ENCODE measurements at places on chromosomes 7 and 10.
A peak's percentile ranks its signal among the peaks of the same experiment; 100 is the strongest.

DNA sequence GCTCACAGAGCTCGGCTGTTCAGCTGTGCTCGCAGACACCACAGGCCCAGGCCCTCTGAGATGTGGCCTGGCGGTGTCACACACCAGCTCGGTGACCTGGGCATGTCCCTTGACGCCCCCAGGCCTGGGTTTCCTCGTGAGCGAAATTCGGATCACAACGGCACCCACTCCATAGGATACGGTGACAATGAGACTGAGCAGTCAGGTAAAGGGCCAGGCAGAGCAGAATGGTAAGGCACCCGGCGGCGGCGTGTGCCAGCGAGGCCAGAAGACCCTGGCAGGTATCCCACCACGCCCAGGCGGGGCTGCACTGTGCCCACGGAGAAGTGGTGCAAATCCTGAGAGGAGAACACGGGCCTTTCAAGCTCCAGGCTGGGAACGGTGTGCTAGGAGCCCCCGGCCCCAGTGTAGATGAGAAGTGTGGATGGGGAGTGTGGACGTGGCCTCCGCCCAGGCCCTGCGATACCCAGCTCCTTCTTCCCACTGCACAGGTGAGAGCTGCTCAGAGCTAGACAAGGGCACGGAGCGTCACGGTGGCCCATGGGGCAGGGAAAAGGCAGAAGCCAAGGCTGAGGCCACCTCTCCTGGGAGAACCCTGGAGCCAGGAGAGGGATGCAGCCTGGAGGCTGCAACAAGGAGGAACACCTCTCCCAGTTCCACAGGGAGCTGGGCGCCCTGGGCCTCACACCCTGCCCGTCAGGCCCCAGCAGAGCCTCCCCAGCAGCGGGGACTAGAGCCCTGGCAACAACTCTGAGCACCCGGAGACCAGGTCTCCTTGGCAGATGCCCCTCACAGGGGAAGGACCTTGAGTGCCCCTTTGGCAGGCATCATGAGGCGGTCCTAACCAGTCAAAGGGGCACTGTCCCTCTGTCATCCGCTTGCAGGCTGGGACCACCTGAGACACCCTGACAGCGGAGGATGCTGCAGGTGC, 219.1 kb downstream of the MAD1L1 start:
- DNase-seq, result no peak

- no peak for DNase-seq
Observed at GRCh38 chr7:34107276-34107675, 201.9 kb downstream of the BMPER start.

- no peak for DNase-seq
Observed at GRCh38 chr7:81298951-81299666, 380.3 kb upstream of the SEMA3C start.

- no peak for DNase-seq
Observed at GRCh38 chr10:116707981-116708380, 34.4 kb downstream of the HSPA12A start.

GRCh38 chr10:121106611-121107010, 255.4 kb downstream of the WDR11 start:
- no peak for DNase-seq

DNA sequence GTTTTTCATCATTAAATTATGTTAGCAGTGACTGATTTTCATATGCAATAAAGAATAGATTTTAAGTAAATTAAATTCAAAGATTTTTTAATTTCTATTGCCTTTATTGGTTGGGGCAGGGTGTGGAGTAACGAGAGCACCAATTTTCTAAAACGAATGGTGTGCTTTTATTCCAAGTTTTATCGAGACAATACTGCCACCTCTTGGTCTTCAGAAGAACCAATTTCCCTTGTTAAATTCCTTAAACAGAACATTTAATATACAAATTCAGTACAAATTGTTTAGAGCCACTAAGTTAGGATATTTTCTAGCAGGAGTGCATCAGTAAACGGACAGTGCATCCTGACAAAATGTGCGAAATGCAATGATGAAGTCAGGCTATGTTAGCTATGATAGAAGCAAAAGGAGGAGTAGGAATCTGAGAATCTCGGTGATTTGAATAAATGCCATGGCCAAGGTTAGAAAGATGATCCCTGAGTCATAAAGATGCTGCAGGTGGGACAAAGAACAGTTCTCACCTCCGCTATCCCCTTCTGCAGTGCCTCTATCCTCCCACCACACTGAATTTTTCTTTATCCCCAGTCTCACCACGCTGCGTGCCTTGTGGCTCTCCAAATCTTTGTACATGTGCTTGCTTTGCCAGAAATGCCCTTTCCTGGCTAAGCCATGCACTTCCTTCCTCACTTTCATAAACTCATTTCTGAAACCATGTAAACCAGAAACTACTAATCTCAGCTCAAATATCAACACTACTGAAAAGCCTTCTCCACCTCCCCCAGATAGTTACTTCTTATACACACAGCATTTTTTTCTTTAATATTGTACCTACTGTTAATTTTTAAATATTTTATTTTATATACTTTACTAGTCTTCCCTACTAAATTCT, 31.9 kb upstream of the AGBL3 start:
- peak; percentile 42 for DNase-seq

DNA sequence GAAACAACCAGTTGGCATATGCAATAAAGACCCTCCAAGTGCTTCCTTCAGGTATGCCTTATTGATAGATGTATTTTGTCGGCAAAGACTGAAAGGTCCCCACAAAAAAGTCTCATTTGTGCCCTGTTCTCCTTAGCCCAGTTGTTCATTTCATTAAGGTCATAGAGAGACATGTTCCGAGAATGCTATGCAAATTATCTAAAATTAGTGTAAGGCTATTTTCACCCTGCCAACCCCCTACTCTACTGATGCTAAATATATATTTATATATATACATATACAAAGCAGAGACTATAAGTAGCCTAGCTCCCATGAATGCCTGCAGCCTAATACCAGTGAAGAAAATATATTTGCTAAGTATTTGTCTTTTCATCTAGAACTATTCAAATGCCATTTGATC, 96.7 kb upstream of the ADO start:
- DNase-seq, result no peak

DNA sequence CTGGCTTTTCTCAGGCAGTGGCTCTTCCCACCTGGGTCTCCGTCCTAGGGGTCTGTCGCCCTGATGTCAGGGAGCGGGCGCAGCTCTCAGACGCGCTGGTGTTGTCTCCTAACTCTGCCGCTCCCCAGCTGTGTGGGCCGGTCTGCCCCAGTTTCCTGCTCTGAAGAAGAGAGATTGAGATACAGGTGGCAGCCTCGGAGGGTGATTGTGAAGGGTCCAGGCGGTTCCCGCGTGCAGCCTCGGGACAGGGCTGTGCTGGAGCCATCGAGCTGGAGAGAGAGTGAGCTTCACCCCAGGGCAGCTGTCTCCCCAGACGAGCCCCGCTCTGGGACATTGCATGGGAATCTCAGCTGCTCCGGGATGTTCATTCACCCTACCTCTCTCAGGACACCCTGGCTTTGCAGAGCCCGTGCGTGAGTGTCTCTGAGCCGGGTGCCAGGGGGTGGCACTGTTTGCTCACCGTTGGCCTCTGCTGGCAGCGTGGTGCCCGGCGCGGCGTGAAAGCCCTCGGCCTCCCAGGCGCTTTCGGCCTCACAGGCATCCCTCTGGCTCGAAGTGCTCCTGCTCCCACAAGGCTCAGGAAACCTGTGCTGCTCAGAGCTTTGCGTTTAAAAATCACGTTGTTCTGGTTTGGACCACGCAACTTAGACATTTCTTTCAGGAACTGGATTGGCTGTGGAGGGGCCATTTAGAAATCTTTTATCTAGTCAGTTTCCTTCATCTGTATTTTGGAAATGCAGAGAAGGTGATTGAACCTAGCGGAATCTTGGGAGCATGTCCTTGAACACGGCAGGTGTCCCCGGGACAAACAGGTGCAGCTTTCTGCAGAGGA, 33.8 kb upstream of the ZFAND2A start:
- DNase-seq, result no peak

DNA sequence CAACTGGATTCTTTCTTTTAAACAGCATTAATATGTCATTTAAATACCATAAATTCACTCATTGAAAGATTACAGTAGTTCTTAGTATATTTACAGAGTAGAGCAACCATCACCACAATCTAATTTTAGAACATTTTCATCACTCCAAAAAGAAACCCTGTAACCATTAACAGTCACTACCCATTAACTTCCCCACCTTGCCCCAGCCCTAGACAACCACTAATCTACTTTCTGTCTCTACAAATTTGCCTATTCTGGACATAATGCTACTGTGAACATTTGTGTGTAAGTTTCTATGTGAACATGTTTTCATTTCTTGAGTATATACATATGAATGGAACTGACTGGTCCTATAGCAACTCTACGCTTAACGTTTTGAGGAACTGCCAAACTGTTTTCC, 42.4 kb downstream of the P4HA1 start:
- DNase-seq, result no peak

GRCh38 chr10:14304046-14304445, 26.7 kb downstream of the FRMD4A start:
- DNase-seq, result no peak

- no peak for DNase-seq
Observed at GRCh38 chr7:74020390-74020789, 7.6 kb upstream of the ELN start.

DNA sequence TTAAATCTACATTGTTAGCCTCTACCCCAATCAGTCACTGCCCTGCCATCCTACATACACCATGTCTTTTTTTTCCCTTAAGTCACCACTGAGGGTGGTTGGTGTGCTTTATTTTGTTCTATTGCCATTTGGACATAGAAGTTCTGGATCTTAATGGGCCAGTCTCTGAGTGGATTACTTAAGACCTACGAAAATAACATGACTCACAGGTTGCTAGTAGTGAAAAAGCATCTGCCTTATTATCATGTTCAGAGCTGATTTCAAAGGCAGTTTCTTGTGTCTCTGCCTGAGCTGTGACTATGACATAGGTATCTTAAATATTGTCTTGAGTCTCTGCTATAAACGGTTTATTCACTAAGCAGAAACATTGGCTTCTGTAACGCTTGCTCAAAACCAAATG, 410.8 kb downstream of the MDFIC start:
- no peak for DNase-seq

GRCh38 chr7:134200970-134201369, 73.8 kb downstream of the LRGUK start:
- no peak for DNase-seq

- peak; percentile 28 for DNase-seq
Observed at GRCh38 chr7:93232673-93233018, 480 bp downstream of the VPS50 start.

DNA sequence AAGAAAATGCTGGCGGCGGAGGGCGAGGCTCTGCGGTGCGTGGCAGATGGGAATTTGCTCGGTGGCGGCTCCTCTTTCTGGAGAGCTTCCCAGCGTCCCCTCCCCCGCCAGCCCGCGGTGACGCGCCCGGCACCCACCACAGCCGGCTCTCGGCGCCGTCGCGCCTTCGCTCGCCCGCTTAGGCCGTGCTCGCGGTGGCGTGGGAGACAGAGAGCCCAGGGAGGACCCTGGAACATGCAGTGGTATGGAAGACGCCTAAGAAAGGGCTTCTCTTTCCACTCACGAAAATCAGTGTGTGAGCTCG, 576 bp upstream of the CSGALNACT2 start:
- DNase-seq, result peak; percentile 61

GRCh38 chr10:12656518-12657142, 307.3 kb downstream of the CAMK1D start:
- peak; percentile 33 for DNase-seq

- DNase-seq, result no peak
Observed at GRCh38 chr7:134878746-134879357, 99.4 kb downstream of the CALD1 start.

DNA sequence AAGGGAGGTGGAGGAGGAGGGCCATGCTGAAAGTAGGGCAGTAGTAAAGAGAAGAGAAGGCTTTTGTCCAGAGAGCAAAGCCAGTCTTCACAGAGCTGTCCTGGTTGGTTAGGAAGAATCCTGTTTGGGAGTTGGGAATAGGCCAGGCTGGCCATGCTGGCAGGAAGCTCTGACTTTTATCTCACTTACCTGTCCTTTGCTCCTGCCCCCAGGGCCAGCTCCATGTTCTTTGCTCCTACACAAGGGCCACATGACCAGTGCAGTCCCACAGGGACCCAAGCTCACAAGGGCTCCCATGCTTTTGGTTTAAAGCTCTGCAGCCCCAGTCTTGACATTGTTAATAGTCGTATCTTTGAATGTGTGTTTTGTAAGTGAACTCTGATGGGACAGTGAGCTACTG, 161.6 kb upstream of the KMT2E start:
- DNase-seq, result no peak

DNA sequence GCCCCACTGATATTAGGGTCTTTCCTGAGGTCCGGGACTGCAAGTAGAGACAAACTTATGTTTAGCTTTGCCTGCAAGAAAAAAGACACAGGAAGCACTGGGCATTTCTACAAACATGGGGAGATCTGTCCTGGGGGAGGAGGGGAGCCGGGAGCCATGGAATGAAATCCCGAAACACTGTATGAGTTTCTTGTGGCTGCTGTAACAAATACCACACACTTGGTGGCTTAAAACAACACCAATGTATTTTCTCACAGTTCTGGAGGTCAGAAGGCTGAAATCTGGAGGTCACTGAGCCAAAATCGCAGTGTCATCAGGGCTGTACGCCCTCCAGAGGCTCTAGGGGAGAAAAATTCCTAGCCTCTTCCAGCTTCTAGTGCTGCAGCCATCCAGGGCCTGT, 114.0 kb upstream of the CHST15 start:
- no peak for DNase-seq

GRCh38 chr10:57338823-57339558, 928.7 kb downstream of the IPMK start:
- peak; percentile 43 for DNase-seq

DNA sequence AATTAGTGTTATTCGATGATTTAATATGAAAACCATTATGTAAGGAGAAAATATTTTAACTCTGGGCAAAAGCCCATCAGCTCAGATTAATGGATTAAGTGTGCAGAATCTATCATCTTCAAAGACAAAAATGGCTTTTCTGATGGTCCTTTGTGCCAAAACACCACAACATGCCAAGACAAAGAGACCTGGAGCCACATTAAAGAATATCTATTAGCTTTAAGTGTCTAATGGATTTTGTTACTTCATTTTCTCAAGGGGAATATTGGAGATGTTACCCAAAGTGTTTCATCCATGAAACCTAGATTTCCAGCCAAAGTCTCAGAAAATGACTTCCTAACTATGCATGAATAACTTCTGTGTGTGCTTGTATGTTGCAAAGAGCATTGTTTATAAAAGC, 57.3 kb downstream of the MKX start:
- DNase-seq, result no peak

GRCh38 chr10:14779001-14779651, 4.4 kb upstream of the FAM107B start:
- no peak for DNase-seq

- no peak for DNase-seq
Observed at GRCh38 chr7:29300026-29300480, 105.5 kb downstream of the CHN2 start.

- DNase-seq, result no peak
Observed at GRCh38 chr7:147096629-147097028, 980.0 kb downstream of the CNTNAP2 start.

All from K562 (cell line).